ENCODE measurements at places on chromosomes 12 and 14.
A peak's percentile ranks its signal among the peaks of the same experiment; 100 is the strongest.

DNA sequence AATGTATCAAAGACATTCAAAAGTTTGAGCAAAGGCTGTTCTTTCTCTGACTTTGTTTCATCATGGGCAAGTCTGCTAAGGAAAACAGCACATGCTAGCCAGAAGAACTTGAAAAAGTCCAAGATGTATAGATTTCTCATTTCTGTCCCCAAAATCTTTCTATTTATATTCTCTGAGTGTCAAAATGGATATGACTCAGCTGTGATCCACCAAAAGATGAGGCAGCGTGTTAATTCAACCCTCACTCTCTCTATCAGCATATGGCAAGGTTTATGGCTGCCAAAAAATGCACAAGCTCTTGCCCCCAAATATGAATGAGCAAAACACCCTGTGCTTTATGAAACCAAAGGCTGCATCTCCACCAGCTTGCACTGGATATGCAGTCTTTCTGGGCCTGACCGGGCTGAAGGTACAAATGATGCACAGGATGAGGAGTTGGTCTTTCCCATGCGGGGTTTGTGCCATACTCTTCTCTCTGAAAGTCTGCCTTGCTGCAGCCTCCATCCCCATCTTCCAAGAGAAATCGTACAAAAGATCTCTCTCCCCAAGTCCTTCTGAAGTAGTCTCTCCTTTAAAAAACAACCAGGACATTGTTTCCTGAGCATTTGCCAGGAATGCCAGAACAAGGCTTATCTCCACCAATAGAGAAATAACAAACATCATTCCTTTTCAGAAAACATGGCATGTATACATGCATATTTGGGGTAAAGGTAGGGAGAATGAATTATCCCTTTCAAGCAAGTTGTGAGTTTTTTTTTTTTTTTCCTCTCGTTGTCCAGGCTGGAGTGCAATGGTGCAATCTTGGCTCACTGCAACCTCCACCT is 203.4 kb downstream of the TMX1 start:
- peak; percentile 69 for DNase-seq

GRCh38 chr12:51868821-51869495 is 18.9 kb upstream of the ANKRD33 start:
- no peak for DNase-seq

DNA sequence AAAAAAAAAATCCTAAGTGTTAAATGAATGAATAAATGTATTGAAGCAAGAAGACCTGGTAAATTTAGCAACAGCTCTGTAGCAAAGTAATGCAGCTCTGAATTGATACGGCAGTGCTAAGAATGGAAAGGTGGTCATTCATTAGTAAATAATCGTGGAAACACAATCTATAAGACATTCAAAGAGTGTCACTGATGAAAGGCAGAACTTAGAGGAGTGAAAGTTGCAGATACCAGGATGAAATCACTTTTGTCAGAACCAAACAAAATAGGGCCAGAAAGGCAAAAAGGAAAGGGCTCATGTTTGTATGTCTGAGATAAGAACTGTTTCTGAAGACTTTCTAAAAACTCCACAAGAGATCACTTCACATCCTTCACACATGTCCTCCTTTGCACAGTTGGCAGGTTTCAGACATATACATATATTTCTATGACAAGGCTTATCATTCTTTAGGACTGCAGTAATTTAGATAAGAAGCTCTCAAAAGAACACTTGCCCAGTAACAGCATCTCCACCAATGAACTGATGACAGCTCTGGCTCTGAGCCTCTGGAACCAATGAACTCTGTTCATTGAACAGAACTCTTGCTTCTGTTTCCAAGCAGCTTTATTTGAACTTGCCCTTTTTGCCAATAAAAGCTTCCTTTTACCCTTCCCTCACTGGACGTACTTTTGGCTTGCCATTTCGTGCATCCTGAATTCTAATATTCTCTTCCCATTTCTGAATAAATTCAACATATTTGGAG is 4.2 kb upstream of the LRR1 start:
- DNase-seq = peak; percentile 67

GRCh38 chr12:94721173-94721572 is 70.8 kb upstream of the TMCC3 start:
- DNase-seq = no peak

GRCh38 chr12:9331218-9331626 is 123.0 kb upstream of the PZP start:
- peak; percentile 78 for DNase-seq

DNA sequence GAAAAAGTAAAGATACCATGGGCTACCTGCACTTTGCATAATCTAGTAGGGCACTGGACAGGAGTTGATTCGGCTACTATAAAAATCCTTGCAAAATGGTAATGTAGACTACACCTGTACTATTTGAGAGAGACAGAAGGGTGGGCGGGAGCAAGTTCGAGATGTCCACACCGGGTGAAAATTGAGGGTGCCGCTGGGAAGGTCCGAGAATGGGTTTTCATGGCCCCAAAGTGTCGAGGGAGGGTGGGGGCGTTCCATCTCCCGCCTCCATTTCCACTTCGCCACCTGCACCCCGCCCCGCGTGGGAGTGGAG is 648 bp downstream of the SNX6 start:
- DNase-seq = no peak

DNA sequence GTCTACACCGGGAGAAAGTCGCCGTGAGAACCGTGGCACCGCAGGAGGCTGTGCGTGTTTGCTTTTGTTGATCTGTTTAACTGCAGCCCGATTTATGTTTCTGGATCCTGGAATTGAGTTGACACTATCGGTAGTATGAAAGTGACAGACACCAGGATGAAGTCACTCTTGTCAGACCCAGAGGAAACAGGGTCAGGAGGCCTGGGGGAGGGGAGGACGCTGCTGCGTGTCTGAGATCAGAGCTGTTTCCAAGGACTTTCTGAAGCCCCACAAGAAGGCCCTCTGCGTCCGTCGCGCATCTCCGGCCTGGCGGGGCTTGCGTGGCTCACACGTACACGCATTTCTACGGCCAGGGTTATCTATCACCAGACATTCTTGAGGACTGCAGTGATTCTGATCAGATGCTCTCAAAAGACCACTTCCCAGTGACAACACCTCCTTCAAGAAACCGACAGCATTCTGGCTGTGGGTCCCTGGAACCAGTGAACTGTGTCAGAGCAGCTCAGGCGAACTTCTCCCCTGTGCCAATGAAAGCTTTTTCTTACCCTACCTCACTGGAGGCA is 263.4 kb downstream of the ADGRD1 start:
- DNase-seq = no peak

DNA sequence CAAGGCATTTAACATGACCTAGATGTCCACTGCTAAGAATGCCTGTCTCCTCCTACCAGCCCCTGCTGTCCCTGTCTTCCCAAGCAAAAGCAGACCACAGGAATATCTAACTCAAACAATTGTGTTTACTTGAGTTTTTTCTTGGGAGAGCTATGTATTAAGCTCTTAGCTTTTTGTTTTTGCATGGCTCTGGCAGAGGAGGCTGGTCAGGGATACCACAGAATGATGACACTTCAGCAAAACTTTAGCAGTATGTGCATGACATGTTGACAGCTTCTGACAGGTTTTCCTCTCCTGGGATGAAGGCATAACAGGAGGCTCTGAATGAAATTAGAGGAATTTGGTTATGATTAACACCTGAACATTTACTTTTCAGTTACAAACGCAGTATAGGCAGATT is 6.9 kb downstream of the TMBIM6 start:
- peak; percentile 22 for DNase-seq

DNA sequence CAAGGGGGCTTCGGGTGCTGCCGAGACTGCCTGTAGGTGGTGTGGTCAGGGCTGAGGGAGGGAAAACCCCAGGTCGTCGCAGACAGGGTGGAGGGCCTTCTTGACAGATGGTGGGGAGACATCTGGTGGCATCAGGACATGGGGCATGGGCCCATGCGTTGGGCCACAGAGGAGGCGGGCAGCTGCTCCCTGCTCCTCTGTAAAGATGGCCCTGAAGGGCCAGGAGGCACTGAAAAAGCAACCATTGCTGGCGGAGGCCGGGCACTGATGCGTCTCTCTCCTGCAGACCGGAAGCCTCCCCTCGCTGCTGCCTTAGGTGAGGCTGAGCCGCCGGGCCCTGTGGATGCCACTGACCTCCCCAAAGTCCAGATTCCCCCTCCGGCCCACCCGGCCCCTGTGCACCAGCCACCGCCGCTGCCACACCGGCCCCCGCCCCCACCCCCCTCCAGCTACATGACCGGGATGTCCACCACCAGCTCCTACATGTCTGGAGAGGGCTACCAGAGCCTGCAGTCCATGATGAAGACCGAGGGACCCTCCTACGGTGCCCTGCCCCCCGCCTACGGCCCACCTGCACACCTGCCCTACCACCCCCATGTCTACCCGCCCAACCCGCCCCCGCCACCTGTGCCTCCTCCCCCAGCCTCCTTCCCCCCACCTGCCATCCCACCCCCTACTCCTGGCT is 28.8 kb downstream of the CCNK start:
- no peak for DNase-seq

DNA sequence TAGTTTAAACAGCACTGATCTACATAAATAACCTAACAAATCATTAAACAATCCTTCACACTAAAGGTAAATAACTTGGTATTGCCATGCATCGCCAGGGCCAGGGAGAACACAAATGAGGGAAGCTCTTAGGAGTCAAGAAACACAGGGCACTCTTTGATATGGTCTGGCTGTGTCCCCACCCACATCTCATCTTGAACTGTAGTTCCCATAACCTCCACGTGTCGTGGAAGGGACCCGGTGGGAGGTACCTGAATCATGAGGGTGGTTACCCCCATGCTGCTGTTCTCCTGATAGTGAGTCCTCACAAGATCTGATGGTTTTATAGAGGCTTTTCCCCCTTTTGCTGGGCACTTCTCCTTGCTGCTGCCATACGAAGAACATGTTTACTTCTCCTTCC is 17.3 kb downstream of the TMEM132D start:
- DNase-seq = no peak

- no peak for DNase-seq
Observed at GRCh38 chr12:94374124-94374523, 85.5 kb downstream of the CEP83 start.

DNA sequence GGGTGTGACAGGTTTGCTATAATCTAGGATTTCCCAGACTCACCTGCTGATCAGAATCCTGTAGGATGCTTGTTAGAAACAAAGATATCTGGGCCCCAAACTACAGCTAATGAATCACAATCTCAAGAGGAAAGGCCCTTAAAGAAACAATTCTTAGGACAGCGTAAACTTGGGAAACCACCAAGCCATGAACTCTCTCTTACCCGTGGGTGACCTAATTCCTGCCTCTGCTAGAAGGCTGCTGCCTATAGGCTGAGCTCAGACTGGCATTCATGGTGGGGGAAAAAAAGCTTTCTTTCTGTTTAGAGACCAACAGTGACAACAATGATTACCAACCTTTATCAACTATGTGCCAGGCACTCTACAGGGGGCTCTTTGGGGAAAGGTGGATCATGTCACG is 213.9 kb upstream of the FKBP4 start:
- peak; percentile 28 for DNase-seq

All from astrocyte of the hippocampus (primary cell).